ENCODE measurements at places on chromosomes 13 and 19.

GRCh38 chr13:76619631-76620030 lies 266.6 kb downstream of the KCTD12 start:
- DNase-seq, result no peak

DNA sequence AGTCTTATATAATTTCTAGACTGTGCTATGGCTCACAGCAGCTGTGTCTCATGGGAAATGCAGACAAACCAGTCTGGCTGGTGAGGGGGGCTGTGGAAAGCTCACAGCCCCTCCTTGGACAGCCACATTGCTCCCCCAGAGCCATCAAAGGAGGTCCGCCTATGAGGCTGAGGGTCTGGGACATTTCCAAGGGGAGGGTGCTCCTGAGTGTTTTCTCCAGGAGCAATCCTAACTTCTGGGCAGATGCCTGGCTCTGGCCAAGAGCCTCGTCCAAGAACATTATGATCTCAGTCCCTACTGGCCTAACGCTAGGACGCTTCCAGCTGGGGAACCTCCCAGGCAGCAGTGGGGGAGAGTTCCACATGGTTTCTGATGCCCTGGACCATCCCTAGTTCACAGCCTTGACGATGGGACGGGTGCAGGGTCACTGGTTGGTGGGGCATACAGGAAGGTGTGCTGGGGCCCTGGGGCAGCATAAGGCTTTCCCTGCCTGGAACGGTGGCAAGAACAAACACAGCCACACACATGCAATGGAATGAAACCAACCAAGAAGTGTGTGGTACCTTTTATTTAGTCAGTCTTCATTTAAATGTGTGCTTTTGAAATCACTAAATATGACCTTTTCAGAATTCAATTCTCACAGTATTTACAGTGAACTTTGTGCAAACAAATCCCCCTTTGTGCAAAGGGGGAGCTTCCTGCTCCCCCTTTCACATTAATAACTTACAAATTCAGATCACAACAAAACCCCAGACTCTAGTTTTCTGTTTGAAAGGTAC lies 60.6 kb downstream of the CDADC1 start:
- DNase-seq, result no peak

DNA sequence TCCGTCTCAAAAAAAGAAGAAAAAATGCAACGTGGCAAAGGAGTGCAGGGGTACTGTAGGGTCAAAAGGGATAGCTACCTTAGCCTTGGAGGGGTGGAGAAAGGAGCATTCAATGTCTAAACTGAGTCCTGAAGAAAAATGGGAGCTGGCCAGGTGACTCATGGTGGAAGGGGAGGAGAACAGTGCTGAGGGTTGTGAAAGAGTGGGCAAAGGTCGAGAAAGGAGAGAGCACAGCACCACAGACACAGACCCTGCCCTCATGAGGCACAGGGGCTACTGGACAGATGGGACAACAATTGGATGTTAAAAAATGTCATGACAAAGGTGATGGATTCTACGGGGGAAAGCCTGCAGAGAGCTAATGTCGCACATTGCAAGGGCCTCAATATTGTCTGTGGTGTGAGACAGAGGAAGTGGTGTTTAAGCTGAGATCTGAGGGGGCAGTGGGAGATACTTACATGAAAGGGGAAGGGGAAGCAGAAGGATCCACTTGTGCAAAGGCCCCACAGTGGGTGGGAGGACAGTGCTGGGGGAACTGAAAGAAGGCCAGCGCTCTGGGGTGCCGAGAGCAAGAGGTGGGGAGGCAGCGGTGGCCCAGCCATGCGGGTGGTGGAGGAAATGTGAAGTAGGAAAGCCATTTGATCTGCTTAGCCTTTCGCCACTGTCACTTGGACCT lies 42.9 kb upstream of the URAD start:
- DNase-seq, result no peak

- no peak for DNase-seq
Observed at GRCh38 chr13:42007844-42008243, 40.6 kb upstream of the DGKH start.

GRCh38 chr13:53439439-53440225 lies 411.0 kb downstream of the OLFM4 start:
- no peak for DNase-seq

DNA sequence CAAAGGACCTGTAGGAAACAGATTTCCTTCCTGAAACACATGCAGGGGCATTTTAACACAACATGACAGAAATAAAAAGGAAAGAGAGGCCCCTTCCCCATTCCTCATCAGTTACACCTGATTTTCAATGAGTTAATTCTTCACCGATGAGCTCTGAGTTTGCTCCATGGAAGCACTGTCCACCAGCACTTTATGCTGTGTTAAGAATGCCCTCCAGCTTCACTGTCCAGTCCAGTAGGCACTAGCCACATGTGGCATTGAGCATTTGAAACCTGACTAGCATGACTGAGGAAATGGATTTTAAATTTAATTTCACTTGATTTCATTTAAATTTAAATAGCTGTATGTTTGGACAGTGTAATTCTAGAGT lies 217.2 kb upstream of the SLC10A2 start:
- DNase-seq, result no peak

DNA sequence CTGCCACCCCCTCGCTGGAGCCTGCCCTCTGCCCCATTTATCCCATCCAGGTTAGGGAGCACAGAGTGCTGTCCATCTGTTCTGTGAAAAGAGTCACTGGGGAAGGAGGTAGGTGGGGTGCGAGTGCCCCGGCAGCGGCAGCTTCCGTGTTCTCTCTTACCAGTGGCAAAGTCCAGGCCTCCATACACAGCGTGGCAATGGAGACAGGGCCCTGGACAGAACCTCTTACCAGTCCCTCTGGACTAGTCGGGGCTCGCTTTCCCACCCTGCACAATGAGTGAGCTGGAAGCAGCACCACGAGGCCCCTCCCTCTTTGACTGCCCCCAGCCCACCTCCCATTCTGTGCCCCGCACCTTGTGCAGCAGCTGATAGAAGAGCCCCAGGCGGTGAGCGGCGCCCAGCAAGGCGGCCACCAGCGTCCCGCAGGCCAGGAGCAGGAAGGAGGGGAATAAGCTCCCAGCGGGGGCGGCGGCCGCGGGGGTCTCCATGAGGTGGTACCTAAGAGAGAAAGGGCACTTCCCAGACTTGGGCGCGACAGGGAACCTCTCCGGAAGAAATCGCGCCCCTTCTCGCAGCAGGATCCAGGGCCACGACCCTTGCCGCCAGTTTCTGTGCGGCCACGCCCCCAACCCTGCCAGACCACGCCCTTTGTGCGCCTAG lies 17.5 kb downstream of the SYDE1 start:
- DNase-seq, result no peak

DNA sequence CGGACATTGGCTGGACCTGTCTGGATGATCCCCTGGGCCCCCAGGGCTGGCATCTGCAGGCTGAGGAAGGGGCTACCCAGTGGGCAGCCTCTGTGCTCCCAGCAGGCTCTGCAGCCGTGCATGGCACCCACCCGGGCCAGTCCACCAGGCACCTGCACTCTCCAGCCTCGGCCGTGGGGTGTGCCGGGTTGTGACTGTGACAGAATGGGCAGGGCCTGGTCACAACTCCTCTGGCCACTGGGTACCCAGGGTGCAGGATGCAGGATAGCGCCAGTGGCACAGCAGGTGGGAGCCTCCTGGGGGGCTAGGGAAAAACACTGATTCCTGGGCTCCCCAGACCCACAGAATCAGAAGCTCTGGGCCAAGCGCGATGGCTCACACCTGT lies 10.0 kb downstream of the PEX11G start:
- no peak for DNase-seq

DNA sequence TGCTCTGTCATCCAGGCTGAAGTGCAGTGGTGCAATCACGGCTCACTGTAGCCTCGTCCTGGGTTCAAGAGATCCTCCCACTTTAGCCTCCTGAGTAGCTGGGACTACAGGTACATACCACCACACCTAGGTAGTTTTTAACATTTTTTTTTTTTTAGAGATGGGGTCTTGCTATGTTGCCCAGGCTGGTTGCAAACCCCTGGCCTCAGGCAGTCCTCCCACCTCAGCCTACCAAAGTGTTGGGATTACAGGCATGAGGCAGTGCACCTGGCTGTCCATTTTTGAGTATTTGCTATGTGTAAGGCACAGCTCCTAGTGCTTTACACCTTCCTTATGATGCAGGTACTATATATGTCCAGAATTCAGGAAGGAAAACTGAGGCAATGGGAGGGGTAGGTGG lies 138.8 kb upstream of the ZNF536 start:
- no peak for DNase-seq

GRCh38 chr13:59279576-59279975 lies 884.2 kb downstream of the DIAPH3 start:
- peak; percentile 7 for DNase-seq

DNA sequence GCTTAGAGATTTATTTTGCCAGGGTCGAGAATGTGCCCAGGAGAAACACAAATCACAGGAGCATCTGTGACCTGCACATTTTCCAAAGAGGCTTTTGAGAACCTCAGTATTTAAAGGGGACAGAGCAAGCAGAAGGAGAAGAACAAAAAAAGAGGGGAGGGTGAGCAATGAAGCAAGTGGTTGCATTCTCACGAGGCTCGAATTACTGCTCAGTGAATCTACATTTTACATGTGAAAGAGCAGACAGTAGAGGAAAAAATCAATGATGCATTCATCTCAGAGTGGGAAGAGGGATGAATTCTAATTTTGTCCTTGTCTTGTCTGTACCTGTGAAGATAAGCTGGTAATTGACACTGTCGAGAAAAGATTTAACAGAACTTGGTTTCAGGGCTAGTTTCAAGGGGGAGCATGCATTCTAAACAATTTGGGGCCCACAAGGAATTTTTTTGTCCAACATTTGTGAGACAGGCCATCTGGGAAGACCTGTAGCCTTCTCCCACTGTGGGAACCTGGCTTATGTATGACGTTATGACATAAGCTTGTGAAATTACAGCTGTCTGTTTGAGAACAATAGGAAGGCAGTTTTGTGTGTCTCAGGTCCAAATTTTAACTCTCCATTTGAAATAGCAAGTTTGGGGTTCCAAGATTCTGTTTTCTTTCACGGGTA lies 855.1 kb downstream of the SLITRK5 start:
- no peak for DNase-seq

GRCh38 chr19:13461536-13461935 lies 44.7 kb downstream of the CACNA1A start:
- no peak for DNase-seq

DNA sequence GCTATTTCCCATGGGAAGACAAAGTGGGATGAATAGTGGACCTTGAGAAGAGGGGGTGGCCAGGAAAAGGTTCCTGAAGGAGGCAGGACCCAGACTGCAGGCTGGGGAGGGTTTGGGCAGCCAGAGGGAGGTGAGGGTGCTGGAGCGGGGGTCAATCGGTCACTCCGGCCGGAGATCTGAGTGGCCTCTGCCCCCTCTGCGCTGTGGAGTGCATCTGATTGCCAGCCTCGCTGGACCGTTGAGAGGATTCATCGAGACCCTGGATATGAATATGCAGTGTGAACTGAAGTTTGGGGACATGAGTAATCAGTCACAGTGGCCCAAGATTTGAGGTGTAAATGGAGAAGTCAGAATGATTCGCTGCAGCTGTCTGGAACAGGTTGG lies 5.5 kb upstream of the ZNF580 start:
- no peak for DNase-seq

- DNase-seq, result no peak
Observed at GRCh38 chr13:28056970-28057712, 43.2 kb downstream of the FLT3 start.

DNA sequence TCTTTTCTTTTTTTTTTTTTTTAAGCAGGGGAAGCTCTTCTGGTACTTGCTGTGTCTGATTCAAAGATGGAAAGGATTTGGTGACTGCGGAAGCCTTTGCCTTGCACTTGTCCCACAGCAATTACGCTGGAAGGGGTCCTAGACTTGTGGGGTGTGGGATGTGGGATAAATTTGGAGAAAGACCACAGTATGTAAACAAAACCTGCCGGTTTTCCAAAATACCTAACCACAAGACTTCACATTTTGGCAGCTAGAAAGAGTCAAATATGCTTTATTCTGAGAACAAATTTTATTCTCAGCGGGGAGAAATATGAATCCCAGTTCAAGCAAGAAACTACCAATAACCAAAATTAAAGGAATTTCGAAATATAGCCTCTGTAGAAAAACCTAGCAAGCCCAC lies 176.5 kb downstream of the SPRY2 start:
- no peak for DNase-seq

DNA sequence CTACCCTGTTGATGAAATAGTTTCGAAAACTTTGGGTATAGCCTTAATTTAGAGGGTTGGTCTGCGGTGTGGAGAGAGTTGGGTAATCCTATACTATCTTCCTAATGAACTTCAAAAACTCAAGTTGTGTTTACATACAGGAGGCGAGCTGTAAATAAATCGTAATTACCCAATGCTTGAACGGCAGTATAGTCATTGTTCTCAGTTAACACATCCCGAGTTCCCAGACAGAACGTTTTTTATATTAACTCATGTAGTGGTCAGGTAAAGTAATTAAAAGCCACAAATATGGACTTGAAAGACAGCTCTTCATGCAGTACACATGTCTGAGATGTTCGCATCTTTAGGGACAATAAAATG lies 1.5 kb downstream of the PDS5B start:
- no peak for DNase-seq

GRCh38 chr19:32101206-32101605 lies 244.2 kb upstream of the ZNF507 start:
- DNase-seq, result no peak

DNA sequence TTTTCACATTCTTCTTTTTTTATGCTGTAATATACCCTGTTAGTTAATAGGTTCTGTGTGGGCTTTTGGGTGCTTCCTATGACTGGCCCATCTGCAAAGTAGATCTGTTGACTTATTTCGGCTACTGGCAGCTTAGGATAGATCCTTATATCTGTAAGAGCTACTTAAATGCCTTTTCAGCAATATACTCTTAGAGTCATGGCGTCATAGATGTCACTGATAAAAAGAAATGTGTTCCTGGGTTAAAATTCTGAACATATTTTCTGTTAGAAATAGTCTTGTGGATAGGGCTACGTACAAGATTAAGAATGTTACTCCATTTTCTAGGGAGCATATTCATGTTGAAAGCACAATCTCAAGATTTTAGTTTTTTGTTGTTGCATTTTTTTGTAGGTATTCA lies 4.7 kb downstream of the AKAP11 start:
- DNase-seq, result no peak

DNA sequence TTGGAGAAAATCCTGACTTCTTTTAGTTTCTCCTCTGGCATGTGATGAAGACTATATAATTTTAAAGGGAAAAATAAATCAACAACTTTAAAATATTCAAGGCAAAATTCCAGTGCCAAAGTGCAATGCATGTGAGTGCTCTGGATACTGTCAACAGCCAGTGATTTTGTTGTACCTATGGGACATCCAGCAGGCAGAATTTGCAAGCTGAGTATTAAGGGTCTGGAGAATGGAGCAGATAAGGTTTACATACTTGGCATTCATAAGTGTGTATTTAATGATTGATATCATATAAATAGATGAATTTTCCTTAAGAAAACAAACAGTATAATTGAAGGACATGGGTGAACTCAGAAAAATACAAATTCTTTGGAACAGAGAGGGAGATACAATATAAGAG lies 703.4 kb downstream of the GPC5 start:
- DNase-seq, result no peak

GRCh38 chr19:40312533-40312932 lies 27.4 kb upstream of the AKT2 start:
- no peak for DNase-seq

GRCh38 chr19:45934551-45935230 lies 20.1 kb upstream of the NANOS2 start:
- no peak for DNase-seq

Data from NCI-H1930 (cell line).